Posterior vena cava (tissue), 2 donors: ENCODE measurements at places on chromosomes 2 and 18. TPM values are rescaled to one million over a fixed set of nuclear protein-coding genes. Genes with fewer than 3 reads are reported as not detected.

DNA sequence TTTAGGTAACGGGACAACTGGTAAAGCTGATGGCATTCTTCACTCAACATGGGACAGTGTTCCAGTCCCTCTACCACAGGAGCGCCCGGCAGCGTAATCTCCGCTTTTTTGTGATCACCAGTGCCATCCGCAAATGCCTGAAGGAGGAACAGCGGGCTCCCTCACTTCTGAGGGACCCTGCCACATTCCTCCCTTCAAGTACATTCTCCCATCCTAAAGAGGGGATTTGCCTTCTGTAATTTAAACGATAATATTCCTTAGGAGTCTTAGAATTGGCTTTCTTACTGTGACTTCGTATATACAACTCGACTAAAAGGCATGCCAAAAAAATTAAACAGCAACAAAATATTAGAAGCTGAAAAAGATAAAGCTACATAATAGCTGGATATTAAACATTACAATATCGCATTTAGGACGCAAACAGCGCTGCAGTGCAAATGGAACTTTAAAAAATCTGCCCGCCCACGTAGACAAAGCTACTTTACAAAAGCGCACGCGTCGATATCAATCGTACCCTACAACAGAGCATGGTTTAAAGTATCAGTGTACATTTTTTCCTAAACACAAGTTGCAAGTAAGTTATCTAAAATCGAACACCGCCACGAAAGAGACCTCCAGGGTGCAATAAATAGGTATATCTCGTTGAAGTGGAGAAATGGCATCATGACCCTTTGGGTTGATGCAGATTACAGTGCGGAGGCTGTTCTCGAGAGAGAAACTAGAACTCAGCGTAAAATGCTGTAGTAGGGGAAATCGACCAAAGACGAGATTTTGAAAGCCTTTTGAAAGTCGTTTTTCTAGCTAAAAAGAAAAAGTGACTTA is 2.3 kb upstream of the VSNL1 start:
- DNase-seq, result no peak

DNA sequence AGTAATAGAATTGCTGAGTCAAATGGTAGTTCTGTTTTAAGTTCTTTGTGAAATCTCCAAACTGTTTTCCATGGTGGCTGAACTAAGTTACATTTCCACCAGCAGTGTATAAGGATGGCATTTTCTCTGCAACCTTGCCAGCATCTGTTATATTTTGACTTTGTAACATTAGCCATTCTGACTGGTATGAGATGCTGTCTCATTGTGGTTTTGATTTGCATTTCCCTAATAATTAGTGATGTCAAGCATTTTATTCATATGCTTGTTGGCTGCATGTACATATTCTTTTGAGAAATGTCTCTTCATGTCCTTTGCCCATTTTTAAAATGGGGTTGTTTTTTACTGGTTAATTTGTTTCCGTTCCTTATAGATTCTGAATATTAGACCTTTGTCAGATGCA is 63.9 kb downstream of the LANCL1 start:
- DNase-seq, result no peak

GRCh38 chr2:207787017-207787416 is 17.3 kb upstream of the FZD5 start:
- DNase-seq, result no peak

GRCh38 chr18:25810736-25811135 is 279.7 kb downstream of the SS18 start:
- DNase-seq, result no peak

- no peak for DNase-seq
Measured at GRCh38 chr2:224841910-224842309, 125.7 kb upstream of the CCDC195 start.

DNA sequence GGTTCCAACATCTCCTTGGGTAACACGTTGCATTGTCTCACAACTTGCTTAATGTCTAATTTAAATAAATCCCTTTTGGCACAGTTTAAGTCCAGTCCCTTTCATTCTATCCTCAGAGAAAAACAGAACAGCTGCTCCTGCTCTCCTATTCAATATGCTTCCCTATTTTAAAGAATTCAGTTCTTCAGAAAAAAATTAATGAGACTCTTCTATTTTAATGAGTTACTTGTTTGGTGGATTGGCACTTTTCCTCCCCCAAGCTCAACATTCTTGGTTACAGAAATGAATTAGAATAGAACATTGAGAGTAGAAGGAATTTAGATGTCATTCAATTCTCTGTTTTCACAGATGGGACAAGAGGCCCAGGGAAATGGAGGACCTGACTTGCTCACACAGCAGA is 116.9 kb upstream of the ATP8B1 start:
- DNase-seq, result no peak

DNA sequence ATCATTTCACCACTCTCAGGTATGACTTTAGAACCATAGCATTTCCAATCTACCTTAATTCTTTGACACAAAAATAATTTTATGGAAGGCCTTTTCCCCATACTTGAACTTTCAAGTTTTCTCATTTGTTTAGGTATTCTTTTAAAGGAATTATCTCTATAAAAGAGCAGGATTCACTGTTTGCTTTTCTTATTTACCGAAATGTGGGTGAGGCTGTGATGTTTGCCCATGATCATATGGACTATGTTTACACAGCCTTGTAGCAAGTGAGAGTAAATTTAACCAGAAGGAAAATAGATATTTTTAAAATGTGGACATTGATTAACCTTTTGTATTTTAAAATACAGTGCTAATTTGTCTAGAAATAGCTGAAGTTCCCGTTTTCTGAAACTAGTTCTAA is 26.3 kb downstream of the CAB39 start:
- no peak for DNase-seq

- DNase-seq, result no peak
Measured at GRCh38 chr18:6781142-6781714, 51.7 kb downstream of the ARHGAP28 start.

DNA sequence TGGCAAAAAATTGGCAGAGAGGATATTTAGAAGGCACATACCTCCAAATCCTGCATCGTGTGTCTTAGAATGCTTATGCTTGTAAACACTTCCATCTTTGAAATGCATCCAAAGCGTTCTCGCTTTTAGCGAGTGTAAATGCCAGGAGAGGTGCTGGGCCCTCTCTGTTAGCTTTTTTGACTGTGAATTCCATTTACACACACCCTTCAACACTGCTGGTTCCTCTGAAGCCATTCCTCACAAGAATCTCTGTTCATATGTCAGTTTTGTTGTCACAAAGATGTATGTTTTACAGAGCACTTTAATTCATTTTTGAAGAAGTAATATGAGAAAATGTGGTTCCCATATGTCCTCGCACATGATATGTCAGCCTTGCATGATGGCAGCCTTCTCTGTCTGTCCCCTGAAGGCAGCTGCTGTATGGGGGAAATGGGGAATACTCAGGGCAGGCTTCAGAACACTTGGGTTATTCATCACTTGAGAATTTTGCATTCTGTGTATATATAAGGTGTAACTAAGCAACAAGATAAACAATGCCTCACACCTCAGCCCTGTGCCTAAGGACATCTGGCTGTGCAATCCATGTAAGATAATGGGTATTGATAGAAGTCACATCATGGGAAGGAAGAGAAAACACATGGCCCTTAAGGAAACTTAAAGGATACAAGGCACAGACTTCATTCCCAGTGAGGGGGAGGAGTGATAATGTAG is 52.3 kb downstream of the RAB27B start:
- DNase-seq, result no peak

- no peak for DNase-seq
Measured at GRCh38 chr2:119126650-119127049, 31.9 kb downstream of the C1QL2 start.

DNA sequence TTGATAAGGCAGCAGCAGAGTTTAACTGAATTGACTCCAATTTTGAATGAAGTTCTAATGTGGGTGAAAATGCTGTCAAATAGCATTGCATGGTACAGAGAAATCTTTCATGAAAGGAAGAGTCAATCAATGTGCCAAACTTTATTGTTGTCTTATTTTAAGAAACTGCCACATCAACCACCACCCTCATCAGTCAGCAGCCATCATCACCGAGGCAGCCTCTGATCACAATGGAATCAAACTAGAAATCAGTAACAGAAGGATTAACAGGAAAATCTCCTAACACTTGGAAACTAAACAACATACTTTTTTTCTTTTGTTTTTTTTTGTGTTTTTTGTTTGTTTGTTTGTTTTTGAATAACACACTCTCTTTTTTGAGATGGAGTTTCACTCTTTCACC is 9.9 kb downstream of the DNAJC27 start:
- DNase-seq, result no peak

- no peak for DNase-seq
Measured at GRCh38 chr2:222115296-222115695, 183.5 kb downstream of the PAX3 start.

- DNase-seq, result no peak
Measured at GRCh38 chr18:63238693-63239075, 80.9 kb downstream of the BCL2 start.

GRCh38 chr2:37549598-37549997 is 121.8 kb downstream of the CDC42EP3 start:
- DNase-seq, result no peak

- DNase-seq, result no peak
Measured at GRCh38 chr2:65931056-65931455, 498.7 kb upstream of the SPRED2 start.

GRCh38 chr18:31204166-31204565 is 41.5 kb upstream of the DSC1 start:
- no peak for DNase-seq

Gene TMEM169
- 0.51 TPM for total RNA-seq

Gene IL1F10
- total RNA-seq, result not detected

Gene STON1
- total RNA-seq, result 44.7 TPM

Gene CHN1
- total RNA-seq, result 9.8 TPM

Gene ASIC4
- 0.38 TPM for total RNA-seq

Gene CROCC2
- total RNA-seq, result 0.09 TPM

Gene IFIH1
- 11.1 TPM for total RNA-seq

Gene GCA
- 38.9 TPM for total RNA-seq
